K562 (cell line): ENCODE measurements at places on chromosomes 7 and 10.

GRCh38 chr7:126948664-126949063, 304.1 kb downstream of the GRM8 start:
- no peak for DNase-seq

DNA sequence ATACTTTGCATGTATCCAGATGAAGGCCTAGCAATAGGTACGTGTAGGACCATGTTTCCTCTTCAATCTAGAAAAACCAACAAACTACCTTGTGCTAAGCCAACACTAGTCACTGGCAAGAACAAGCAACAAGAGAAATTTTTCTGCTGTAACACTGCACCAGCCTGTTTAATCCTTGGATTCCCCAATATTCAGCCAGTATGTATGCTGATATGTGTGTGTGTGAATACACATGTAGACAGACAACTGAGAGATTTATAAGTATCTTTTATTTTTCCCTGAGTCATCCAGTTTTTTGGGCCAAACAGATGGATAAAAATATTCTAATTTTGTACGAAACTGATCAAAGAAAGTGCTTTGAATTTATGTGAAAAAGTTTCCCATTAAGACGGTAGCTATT, 26.2 kb downstream of the GLI3 start:
- DNase-seq: no peak

GRCh38 chr7:75977743-75978142, 16.7 kb downstream of the TMEM120A start:
- no peak for DNase-seq

GRCh38 chr7:67738958-67739357, 742.3 kb downstream of the TYW1 start:
- DNase-seq: no peak

DNA sequence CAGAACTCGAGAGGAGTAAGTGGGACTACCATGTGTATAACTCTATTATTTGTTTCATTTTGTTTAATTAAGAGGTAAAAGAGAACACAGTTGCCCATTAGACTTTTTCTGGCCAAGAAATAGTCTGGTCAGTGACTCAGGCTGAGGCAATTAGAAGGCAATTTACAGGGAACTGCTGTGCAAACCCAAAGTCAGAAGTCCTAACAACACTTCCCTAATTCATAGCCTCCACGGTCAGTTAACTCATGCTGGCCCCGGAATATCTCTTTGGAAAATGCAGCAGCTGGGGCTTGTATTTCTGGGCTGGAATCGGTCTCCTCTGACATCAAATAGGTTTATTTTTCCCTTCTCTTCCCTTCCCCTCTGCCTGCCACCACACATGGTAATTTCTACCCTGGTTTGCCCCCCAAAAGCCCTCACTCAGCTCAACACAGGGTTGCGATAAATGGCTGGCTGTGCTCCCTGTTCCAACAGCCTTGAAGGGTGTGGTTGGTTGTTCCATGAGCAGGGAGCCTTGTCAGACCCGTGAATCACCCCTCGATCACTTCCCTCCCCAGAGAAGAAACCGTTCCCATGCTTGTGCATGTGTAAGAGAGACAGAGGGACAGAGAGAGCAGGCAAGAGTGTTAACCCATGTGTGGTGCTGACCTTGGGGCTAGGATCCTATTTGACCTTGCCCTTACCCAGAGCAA, 5.3 kb downstream of the SH3PXD2A start:
- no peak for DNase-seq

DNA sequence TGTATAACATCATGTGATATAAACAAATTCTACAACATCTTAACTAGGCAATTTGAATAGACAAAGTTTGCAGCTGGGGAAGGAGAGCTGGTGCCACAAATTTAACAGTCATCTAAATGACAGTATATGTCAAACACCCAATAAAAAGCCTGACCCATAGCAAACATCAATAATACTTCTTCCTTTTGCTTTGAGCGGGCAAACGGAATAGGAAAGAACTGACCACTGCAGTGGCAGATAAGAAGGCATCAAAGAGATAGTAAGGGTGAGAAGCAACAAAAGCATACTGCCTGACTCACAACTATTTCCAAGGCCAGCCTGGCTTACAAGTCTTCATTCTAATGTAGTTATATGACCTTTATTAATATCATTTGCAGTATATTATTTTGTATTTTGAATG, 99.9 kb downstream of the LRRN3 start:
- DNase-seq: peak; percentile 29

DNA sequence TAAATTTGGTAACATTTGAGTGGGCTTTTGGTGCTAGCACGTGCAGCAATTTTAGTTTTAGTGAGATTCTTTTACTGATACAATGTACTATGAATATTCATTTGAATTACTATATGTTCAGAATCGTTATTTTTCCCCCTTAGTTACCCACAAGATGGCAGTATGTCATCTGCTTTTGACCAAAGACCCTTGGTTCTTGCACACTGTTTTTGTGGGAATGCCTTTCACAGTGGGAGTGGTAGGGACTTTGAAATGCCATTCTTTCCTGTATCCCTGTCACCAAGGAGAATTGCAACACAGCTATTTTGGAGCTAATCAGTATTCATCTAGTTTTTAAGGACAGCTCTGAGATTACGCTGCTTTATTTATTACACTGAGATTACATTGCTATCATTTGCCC, 40.6 kb downstream of the SEC23IP start:
- peak; percentile 14 for DNase-seq

- no peak for DNase-seq
Observed at GRCh38 chr7:78329001-78329655, 530.6 kb downstream of the PHTF2 start.

DNA sequence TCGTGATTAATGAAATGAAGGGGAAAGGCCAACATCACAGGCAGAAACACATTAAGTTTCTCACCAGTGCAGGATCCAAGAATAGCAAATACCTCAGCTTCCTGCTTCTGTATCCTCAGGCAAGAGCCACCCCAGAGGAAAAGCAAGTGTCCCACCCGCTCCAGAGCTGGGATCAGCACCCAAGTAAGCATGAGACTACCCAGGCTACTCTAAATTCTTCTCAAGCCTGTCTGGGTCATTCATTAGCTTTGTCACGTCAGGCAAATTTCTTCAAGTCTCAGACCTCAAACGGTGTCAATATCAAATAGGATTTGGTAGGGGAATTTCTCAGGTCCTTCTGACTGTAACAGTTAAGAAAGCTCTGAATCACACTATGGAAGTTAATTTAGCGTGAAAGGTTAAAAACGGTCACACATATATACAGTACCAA, 59.0 kb downstream of the GNA12 start:
- no peak for DNase-seq

GRCh38 chr7:67636348-67637022, 639.9 kb downstream of the TYW1 start:
- no peak for DNase-seq

DNA sequence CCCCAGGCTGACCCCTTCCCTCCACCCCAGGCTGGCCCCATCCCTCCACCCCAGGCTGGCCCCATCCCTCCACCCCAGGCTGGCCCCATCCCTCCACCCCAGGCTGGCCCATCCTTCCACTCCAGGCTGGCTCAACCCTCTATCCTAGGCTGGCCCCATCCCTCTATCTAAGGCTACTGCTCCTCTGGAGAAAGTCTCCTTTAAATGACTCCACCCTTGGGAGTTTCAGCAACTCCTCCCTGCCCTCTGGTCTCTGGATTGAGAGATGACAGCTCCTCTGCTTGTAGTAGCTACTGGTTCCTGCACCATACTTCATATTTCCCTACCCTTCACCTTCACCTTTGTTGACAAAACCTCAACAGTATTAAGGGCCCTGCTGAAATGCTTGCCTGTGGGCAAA, 8.5 kb downstream of the PRLHR start:
- no peak for DNase-seq

DNA sequence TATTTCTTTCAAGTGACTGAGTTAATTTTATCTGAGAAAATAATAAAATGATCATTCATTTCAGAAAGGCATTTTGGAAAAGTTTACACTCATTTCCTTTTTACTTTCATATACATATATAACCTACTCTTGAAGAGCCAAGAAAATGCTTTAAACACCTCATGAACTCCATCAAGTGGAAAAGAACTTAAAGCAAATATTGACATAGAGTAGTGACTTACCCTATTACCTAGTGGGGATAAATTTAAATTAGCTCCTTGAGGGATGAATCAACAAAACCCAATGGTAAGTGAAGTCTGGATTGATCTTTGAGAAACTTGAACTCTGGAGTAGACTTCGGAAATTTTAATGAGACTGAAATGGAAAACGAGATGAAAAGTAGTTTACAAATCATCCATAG, 88.6 kb downstream of the TMEM26 start:
- no peak for DNase-seq

DNA sequence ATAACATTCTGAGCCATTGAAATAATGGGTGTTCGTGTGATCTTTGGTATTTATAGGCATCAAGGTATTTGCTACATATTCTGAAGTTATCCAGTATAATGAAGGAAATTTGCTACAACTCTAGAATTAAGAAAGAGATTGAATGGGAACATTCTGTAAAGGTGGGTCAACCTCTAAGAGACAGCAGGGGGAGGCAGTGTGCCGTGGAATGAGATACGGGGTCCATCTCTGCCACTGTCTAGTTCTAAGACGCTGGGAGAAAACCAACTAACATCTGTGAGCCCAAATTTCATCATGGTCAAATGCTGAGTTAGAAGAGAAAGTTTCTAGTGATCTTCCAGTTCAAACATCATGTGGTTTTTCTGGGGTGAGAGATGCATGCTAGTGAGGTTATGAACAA, 368.9 kb downstream of the SORCS1 start:
- DNase-seq: peak; percentile 32

- DNase-seq: no peak
Observed at GRCh38 chr10:4457597-4457996, 368.4 kb upstream of the AKR1E2 start.

DNA sequence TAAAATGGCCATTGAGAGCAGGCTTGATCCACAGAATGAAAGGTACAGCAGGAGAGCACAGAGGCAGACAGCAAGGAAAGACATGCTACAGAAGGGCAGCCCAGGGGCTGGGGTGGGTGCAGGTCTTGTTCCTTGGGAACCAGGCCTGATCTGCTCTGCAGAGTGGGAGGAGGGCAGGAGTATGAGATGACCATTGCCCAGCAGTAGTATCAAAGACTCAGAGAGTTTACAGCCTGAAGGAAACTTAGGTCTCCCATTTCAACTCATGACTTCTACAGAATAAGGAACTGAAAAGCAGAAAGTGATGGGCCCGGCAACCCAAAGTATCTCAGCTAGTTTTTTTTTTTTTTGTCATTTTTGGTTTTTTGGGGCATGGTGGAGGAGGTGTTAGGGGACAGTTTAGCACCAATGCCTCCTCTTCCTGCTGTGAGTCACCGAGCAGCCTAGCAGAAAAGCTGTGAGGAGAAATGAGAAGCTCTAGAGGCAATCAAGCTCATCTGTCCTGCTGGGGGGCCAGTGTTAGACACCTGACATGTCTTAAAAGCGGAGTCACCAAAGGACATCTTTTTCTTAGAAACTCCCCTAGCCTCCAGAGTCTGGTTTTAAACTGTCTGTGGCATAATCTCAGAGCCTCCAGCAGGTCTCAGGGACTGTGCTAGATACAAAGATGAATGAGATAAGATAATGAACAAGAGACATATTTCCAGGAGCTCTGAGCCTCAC, 34.3 kb upstream of the HERPUD2 start:
- no peak for DNase-seq

DNA sequence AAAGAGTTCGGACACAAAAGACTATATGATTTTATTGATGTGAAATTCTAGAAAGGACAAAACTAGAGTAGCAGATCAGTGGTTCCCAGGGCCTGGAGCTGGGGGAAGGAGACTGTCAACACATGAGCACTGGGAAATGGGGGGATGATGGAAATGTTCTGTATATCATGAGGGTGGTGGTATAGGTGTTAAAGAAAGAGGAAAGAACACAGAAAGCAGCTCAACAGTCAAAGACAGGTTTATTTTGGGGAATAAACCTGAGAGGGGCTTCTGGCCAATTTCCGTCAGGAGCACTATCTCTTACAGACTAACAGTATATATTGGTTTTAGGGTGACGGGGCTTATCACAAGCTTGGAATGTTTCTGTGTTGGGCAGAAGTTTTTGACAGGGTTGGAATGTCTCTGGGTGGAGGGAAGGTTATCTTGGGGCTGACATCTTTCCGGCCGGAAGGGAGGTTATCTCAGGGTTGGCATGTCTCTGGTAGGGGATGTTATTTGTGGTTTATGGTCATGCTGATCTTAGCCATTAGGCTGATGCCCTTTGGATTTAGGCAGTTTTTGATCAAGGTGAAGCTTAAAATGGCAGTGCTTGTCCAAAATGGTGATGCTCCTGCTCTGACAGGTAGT, 254.6 kb upstream of the NRP1 start:
- DNase-seq: no peak

DNA sequence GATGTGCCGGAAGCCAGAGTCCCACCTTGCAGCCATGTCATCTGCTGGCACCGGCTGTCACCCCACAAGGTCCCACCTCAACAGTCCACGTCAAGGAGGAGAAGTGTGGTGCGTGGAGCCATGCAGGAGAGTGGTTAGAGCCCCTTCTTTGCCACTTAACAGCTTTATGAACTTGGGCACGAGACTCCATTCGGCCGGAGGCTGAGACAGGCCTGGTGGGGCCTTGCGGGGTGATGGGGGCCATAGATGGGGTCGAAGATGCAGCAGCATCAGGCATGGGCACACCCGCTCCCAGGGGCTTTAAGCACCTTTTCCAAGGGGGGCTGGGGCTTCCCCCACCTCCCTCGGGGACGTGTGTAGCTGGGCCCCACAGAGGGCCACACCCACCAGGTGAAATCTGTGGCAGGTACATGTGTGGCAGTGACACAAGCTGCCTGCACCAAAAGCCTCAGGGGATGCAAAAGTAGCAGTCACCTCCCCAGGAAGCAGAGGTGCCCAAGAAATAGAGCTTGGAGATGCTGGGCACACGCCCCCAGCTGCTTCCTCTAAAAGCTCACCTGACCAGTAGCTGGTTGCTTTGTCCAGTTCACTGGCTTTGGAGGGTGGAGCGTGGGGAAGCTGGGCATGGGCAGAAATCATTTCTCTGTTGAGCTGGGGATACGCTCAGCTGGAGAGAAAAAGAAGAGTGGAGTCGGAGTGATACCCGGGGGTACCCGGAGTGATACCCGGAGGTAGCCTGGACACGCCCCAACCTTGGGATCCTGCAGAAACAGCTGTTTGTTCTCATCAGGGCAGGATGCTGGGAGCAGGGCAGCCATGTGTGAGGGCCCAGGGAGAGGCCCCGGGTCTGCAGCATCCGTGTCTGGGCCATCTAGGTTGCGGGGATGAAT, 199.8 kb downstream of the EBF3 start:
- DNase-seq: no peak

DNA sequence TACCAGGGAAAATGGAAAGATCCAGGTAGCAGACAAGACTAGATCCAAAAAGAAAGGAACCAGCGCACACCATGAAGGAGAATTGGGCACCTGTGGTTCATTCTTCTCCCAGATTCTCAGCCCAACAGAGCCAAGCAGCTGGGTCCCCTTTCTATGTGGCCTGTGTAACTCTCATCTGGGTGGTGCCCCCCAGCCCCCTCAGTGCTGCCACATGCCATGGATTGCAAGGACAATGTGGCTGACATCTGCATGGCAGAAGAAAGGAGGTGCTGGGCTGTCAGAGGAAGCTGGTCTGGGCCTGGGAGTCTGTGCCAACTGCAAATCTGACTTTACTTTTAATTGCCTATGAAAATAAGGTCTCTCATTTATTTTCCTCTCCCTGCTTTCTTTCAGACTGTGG, 21.4 kb downstream of the PRSS2 start:
- no peak for DNase-seq

- no peak for DNase-seq
Observed at GRCh38 chr10:69568472-69569395, 4.5 kb downstream of the NEUROG3 start.

GRCh38 chr10:116873134-116873533, 23.8 kb downstream of the ENO4 start:
- no peak for DNase-seq

- no peak for DNase-seq
Observed at GRCh38 chr7:159154243-159154642, 9.6 kb upstream of the VIPR2 start.

- DNase-seq: peak; percentile 12
Observed at GRCh38 chr10:112565434-112566053, 118.5 kb downstream of the VTI1A start.
